ENCODE measurements at places on chromosomes 12 and 14.

DNA sequence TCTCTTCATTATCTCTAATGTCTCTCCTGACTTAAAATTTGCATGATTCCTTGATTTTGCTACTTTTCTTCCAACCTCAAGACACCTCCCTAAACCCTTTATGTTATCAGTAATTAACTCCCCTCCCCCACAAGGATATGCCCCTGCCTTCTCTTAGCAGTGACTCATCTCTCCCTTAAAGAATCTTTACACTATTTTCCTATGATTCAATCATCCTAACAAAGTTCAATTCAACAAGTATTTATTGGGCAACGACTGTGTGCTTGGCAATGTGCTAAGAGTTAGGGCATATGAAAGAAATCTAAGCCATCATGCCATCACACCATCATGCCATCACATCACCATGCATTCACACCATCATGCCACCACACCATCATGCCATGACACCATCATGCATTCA, 80.1 kb downstream of the ANO2 start:
- no peak for DNase-seq

- no peak for DNase-seq
These were observed 325 bp downstream of the CRIP1 start for GRCh38 chr14:105486974-105487448.

DNA sequence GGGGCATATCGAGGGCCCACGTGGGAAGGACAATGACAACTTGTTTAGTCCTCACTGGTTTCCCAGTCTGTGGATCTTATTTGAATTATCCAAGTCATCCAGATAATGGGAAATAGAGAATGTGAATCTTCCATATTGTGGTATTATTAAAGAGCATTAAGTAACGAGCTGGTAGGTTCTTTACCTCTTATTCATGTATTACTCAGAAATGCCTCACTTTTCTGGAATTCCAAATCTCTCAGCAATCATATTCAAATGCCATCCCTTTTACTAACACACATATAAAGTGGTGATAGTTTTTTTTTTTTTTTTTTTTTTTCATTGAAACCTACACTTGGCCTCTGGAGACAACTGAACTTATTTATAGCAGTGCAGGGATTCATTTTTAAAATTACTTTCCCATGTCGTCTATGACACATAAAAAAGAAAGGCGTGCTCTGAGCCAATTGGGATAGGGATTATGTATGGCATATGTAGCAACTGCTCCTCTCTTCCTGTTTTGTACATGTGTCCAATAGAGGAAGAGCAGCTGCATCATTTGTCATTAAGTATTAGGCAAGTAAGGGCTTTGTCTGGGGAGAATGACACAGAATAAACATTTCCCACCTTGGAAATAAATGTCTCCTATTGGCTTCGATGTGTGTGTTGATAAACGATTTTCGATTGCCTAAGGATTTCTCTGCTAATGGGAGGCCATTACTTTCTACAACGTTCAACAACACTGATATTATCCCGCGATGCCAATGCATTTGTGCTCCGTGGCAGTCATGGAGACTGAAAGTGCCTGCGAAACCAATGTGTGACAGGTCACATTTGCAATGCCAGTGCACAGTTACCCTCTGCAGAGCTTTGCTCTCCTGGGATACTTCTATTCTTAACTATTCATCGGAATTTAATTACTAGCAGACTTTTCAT, 78.6 kb upstream of the IFNG-AS1 start:
- DNase-seq, result no peak

- DNase-seq, result no peak
These were observed 95.6 kb downstream of the SLC8A3 start for GRCh38 chr14:70093156-70093555.

GRCh38 chr12:75704208-75704607, 192.8 kb upstream of the KRR1 start:
- DNase-seq, result no peak

GRCh38 chr12:54017027-54017788, 8.4 kb downstream of the HOXC8 start:
- peak; percentile 19 for DNase-seq

DNA sequence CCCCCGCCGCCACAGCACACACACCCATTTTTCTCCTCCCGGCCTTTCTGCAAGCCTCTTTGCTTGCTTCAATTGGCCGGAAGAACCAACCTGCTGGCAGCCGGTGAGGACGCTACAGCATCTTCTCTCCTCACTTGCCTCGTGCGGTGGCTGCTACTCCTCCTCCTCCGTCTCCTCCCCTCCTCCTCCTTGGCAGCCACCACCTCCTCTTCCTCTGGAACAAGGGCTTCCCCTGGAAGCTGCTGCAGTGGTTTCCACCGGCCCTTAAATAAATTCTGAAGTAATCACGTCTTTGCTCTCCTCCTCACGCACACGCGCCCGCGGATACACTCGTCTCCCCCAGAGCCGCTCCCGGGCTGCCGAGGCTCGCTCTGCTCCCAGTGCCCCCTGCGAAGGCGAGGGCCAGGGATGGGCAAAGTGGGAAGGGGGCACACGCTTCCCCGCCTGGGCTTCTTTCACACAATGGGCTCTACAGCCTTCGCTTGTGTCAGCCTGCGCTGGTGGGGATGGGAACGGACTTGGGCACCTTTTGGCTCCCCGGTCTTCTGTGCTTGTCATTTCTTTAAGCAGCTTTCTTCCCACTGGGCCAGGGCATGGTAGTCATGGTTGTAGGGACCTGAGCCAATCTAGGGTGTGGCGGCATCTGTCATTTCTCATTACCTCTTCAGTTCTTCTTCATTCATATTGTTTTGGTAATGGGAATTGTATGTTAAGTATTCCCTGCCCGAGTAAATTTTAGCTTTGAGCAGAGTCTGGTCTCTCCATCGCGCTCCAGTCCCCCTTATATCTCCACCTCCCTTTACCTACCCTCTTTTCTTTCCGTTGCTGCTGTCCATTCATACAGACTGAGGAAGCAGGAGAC, at the start of gene PPFIA2:
PPFIA2 (minus strand) TSS at position 161 of the 862 bp plus-strand sequence.
- DNase-seq, result peak; percentile 53

- DNase-seq, result no peak
These were observed 194.2 kb downstream of the ADGRD1 start for GRCh38 chr12:131147894-131148293.

GRCh38 chr14:99418242-99418641, 62.4 kb downstream of the SETD3 start:
- no peak for DNase-seq

- DNase-seq, result no peak
These were observed 336.3 kb downstream of the DAD1 start for GRCh38 chr14:22252686-22253085.

GRCh38 chr14:71319666-71320065, 412.4 kb downstream of the PCNX1 start:
- DNase-seq, result peak; percentile 7

GRCh38 chr12:74499192-74499591, 38.4 kb upstream of the ATXN7L3B start:
- DNase-seq, result no peak

- no peak for DNase-seq
These were observed 25.5 kb downstream of the EIF2S1 start for GRCh38 chr14:67385618-67386017.

DNA sequence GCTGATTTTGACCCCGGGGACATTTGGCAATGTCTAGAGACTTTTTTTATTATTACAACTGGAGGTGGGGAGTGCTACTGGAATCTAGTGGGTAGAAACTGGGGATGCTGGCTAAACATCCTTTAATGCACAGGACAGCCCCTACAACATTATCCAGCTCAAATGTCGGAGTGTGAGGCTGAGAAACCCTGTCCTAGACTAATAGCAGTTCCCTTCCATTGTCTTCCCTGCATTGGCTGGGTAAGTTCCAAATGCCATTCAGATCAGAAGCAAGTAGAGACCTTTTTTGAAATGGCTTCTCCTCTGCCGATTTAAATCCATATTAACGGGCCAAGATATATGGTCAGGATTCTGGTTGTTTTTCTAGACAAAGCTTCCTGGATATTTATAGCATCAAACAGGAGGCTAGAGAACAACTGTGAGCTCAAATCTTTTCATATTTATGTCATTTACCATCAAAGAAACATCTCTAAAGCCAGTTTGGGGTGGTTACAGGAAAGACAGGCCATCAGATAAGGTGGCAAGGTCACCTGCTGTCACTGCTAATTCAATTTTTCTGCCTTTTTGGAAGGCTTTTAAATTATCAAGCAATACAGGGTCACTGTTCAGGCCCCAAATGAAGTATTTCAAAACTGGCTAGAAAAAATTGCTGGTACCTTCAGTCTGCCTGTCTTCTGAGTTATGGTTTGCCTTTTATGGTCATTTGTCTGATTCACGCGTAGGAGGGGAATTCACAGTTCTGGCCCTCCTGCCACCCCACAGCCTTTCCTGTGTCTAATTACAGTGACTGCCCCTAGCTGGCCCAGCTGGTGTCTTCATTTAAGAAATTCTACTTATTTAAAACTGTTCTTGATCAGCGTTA, 20.1 kb upstream of the AKAP5 start:
- peak; percentile 55 for DNase-seq

GRCh38 chr12:78402366-78403134, 462.0 kb upstream of the SYT1 start:
- no peak for DNase-seq

GRCh38 chr12:94059394-94060368, 88.7 kb upstream of the PLXNC1 start:
- DNase-seq, result no peak

GRCh38 chr12:124150168-124150567, 144.7 kb upstream of the RFLNA start:
- DNase-seq, result no peak

GRCh38 chr12:117344716-117345115, 16.7 kb downstream of the NOS1 start:
- no peak for DNase-seq

DNA sequence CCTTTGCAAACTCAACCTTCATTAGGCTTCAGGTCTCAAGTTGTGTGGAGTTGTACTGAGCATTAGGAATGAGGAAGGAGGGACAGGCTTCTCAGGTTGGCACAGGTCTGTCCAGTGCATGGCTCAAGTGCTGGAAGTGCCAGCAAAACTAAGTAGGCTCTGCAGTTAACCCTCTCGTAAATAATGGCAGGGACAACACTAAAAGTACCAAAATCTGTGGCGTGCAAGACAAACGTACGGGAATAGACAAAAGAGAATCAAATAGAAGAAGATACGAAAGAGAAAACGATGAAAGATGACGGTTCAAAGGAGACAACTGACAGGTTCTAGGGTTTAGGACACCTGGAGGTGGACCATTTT, 612 bp downstream of the TRAPPC6B start:
- DNase-seq, result no peak

- DNase-seq, result no peak
These were observed 41.1 kb downstream of the YAF2 start for GRCh38 chr12:42196723-42197603.

- peak; percentile 79 for DNase-seq
These were observed 1.0 kb upstream of the CAMKK2 start for GRCh38 chr12:121297435-121297991.

DNA sequence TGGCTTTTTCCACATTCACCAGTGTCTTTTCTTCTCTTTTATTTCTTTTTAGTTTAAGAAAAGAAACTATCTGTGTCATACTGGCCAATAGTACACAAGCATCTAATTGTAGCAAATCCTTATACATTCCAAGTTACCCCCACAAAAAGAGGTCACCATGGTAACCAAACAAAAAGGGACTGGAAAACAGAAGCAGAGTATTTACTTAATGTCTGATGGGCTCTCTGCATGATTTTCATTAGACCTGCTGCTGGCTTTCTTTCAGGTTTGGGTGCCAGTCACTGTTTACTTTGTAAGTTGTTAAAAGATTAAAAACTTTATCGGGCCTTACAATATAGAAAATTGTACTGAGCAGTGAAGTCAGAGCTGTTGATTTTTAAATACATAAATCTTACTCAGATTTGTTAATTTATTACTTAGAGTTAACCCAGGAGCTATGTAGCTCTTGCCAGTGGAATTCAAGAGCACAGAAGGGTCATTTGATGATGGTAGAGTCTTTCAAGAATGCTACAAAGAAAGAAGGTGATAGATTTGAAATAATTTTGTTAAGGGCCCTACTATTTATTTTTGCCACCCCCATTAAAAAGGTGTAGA, 123.9 kb downstream of the BRMS1L start:
- no peak for DNase-seq

DNA sequence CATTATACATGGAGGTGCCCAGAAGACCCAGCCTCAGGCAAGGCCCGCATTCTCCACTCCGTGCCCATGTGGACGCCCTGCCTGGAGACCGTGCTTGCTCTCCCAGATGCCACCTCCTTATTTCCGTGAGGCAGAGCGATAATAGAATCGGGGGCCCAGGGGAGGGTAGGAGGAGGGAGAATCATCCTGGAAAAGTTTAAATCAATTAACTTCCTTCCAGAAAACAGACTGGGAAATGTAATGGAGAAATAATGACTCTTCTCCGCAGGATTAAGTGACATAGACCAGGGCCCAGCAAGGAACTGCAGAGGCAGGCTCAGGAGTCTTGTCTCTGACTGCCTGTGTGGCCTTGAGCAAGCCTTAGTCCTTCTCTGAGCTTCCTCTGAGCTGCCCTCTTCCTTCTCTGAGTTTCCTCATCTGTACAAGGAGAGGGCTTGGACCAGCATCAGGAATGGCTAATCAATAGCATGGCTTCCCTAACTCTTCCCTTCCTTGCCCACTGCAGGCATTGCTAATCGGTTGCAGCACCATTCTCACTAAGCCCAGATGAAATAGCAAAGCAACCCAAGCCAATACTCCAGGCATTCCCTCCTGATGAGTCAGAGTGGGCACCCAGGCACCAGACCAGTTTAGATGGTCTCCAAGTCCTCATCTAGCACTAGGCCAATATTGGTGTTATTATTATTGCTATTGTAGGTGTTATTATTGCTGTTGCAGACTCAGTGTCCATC, 11.3 kb upstream of the FAM222A start:
- DNase-seq, result no peak

DNA sequence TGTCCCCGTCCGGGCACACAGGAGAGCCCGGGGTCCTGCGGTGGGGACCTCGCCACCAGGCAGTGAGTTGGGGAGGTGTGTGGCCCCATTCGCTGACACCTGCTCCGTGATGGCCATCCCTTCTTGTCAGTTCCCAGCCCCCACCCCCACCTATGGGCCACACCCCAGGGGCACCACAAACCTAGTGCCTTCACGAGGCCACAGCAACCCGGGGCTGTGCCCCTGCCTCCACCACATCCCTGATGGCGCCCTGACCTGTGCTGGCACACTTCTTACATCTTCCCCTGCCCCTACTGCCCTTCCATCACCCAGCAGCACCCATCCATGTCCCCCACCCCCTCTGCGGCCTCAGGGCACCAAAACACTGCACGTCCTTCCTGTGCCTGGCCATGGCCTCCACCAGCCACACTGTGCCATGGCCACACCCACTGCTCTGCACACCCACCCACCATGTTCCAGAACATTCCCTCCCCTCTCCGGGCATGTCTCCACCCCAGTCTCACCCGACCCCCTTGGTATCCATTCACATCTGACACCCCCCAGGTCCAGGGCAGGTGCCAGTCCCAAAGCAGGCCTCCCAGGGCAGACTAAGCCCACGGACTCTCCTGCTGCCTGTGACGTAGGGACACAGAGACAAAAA, 24.4 kb downstream of the JAG2 start:
- DNase-seq, result no peak

All from activated naive CD4-positive, alpha-beta T cell treated with anti-CD3 and anti-CD28 coated beads for 36 hours (primary cell).